ENCODE measurements at places on chromosomes 2 and 18.

DNA sequence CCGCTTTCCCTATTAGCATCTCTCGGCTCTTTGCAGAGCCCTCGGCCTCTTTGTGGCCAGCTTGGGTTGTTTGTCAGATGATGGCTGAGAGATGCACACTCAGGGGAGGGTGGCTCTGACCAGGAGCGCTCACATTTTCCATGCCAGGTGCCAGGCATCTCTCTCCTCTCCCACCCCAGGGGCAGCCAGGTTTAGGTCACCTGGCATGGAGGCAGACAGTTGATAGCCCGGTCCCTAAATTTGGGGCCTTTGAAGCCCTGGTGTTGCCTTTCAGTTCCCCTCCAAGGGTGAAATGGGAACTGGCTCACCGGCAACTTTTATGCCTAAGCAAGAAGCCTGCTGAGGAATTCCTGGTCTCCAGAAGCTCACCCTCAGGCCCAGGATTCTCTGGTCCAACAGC, 19.1 kb downstream of the LBH start:
- DNase-seq = no peak

DNA sequence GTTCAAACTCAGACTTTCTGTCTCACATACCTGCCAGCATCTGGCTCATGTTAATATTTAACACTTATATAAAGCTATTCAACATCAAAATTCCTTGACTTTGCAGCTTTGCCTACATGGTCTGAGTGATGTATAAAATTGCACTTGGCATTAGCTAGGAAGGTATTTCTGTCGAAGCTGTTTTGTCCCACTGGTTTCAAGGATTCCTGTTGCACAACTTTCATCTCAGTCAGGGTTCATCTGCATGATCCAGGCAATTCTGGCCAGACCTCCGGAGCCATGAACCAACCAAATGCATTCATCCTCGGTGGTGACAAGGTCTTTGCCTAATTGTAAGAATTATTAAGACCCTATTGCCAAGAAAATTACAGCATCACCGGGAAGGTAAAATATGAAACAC, 185.4 kb downstream of the ZEB2 start:
- DNase-seq = no peak

GRCh38 chr2:234329202-234329960, 167.5 kb downstream of the ARL4C start:
- no peak for DNase-seq

- peak; percentile 68 for DNase-seq
Observed at GRCh38 chr2:70141212-70141901, 49.5 kb downstream of the C2orf42 start.

- DNase-seq = no peak
Observed at GRCh38 chr2:239028253-239028619, 180.4 kb downstream of the TWIST2 start.

GRCh38 chr2:38496927-38497669, 105.6 kb downstream of the HNRNPLL start:
- DNase-seq = no peak

DNA sequence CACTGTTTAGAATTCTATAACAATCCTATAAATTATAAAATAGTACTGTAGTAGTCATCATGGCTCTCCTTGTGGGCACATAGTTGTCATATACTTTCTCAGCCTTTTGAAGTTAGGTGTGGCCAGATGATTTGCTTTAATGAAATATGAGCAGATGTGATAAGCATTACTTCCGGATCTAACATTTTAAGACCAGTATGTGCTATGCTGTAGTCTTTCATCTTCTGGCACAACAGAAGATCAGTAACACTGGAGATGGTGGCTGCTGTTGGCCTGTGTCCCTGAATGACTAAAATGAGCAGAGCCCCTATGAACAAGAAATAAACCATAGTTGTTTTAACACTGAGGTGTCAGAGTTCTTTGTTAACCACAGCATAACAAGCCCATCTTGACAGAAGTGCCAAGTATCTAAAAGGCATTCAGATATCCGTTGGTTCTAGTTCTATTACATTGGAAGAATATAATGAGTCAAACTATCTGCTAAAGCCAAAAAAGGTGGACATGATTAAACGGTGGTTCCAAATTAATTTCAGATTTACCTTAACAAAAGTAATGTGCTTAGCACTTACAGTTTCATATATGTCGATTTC, 6.3 kb downstream of the MEX3C start:
- DNase-seq = peak; percentile 29

DNA sequence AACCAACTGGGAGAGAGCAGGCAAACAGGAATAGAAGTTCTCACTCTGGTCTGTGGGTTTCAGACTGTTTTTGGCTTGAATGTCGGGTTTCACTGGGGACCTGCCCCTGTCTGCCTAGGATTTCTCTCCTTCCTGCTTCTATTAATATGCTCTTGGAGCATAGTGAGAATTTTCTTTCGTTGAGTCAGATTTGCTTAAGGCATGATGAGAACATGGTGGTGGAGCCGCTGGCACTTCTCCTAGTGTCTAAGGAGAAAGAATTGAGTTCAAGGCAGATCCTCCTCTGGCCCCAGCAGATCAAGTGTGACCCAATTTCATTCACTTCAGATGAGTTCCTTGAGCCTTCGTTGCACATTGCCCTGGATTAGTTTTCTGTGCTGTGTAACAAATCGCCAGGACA, 103.9 kb upstream of the HS6ST1 start:
- no peak for DNase-seq

GRCh38 chr2:33835911-33836310, 236.8 kb upstream of the FAM98A start:
- DNase-seq = no peak

GRCh38 chr2:71154798-71155197, 24.4 kb downstream of the MPHOSPH10 start:
- DNase-seq = peak; percentile 7

DNA sequence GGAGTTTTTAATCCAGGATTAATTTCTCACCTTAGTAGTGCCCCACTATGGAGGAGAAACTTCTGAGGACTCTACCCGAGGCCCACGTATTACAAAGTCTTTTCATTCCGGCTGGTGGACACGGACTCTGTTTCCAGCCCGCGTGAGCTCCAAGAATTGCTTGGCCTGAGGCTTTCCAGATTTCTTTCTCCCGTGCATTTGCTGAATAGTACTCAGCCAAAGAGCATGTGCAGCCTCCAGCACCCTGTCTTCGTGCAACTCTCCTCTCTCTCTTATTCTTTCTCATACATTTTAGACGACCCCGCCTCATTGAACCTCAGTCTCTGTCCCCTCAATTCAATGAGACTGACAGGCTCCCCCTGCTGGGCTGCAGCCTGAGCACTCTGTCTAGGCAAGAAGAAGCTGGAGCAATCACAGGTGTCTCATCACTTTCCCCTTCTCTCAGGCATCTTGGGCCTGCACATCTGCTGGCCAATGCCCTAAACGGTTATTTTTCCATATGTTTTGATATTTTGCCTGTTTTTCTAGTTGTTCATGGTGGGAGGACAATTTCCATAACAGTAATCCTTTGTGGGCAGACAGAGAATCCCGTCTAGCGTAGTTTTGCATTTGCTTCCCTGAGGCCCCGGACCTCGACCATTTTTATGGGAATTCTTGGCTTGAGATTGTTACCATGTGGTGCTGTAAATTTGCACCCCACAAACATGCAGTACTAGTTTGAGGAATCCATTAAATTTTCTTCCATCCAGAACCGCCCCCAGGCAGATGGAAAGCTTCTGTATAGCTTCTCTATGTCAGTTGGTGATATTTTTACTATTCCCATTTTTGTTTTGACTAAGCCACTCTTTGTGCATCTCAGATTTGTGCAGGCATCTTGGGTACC, 50.1 kb upstream of the LPIN2 start:
- peak; percentile 73 for DNase-seq

- no peak for DNase-seq
Observed at GRCh38 chr2:193867454-193867853, 1672.7 kb upstream of the TMEFF2 start.

GRCh38 chr2:101540518-101540917, 65.6 kb upstream of the RFX8 start:
- DNase-seq = no peak

GRCh38 chr2:43605079-43605655, 9.3 kb upstream of the THADA start:
- DNase-seq = peak; percentile 25

Measured in activated naive CD4-positive, alpha-beta T cell treated with Interleukin-2 at 50 U/mL for 16 hours (primary cell).